ENCODE measurements at places on chromosomes 11 and 22. TPM values are rescaled to one million over a fixed set of nuclear protein-coding genes. Genes with fewer than 3 reads are reported as not detected.

- H3K4me3 ChIP-seq, result peak within 1 kb of the TSS; percentile 74
- H3K36me3 ChIP-seq, result no peaks in the 10 kb centered on the region
- DNase-seq, result peak; percentile 64
- H3K27me3 ChIP-seq, result no peaks in the 10 kb centered on the region
- H3K27ac ChIP-seq, result no peak within 1 kb of the TSS
- H3K4me1 ChIP-seq, result no peaks in the 10 kb centered on the region
Measured at GRCh38 chr11:118530683-118531596, at the start of gene TMEM25. Gene TMEM25 (plus strand): TSS chr11:118531192. CDS start chr11:118531802, 610 bp downstream.

The ZNF195 gene
- polyA plus RNA-seq, result 11.2 TPM

DNA sequence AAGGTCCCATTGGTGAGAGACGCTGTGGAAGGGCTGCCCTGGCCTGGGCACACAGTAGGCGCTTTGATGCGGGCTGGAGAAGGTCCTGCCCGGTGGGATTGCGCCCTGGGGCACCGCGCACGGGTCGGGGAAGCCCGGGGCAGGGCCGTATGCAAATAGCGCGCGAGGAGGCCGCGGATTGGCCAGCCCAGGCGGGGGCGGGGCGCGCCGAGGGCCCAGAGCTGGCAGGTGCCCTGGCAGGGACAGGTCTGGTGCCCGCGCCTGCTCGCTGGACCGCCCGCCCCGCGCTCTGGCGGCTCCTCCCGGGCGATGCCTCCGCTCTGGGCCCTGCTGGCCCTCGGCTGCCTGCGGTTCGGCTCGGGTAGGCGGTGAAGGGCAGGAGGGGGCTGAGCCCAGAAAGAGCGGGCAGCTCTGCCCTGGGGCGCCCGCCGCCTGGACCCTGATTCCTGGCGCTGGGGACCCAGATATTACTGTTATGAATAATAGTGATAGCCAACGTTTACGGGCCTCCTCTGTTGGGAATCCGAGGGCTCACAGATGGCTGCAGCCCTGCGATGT lies at the start of gene UPK3A:
TSS of gene UPK3A (plus strand) at position 245 of the 558 bp plus-strand sequence. CDS start at position 310, 65 bp downstream.
- DNase-seq, result peak; percentile 28
- H3K4me1 ChIP-seq, result peaks cover 5% of the 10 kb centered on the region
- H3K4me3 ChIP-seq, result no peak within 1 kb of the TSS
- no peak within 1 kb of the TSS for H3K27ac ChIP-seq

DNA sequence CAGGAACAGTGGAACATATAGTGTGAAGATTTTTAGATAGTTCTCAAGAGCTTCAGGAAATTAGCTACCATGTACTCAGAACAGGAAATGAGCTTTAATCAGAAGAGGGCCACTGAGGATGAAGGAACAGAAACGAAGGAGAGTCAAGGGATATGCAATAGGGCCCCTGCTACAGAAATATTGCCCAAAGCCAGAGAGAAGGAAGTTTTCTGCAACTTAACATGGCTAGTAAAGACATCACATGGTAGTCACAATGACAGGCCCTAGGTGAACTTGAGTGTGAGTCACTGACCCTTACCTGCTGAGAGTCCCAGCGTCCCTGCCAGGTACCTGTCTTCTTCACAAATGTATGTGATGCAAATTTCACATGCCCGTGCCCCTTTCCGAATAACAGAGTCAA lies 25.2 kb upstream of the CARD16 start:
- no peak overlapping the region for H3K4me3 ChIP-seq
- no peaks in the 10 kb centered on the region for H3K27me3 ChIP-seq
- H3K36me3 ChIP-seq, result no peaks in the 10 kb centered on the region
- no peaks in the 10 kb centered on the region for H3K4me1 ChIP-seq
- H3K27ac ChIP-seq, result no peak overlapping the region

- no peak overlapping the region for H3K4me3 ChIP-seq
- no peaks in the 10 kb centered on the region for H3K36me3 ChIP-seq
- no peaks in the 10 kb centered on the region for H3K4me1 ChIP-seq
- no peak overlapping the region for H3K27ac ChIP-seq
- H3K27me3 ChIP-seq, result no peaks in the 10 kb centered on the region
Measured at GRCh38 chr11:866481-866880, 23.8 kb downstream of the TSPAN4 start.

DNA sequence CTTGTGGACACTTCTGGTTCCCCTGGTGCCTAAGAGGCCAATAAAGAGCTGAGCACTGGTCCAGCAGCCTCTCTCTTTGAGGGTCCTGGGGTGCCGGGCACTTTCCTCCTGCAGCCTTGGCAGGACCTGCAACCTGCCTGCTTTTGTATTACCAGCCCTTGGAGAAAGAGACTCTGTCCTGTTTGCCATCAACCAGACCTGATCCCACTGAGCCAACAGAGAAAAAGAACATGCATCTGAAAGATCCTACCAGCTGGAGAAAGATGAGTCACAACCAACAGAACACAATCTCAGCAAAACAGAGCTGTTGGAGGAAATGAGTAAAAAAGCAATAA lies 321.0 kb downstream of the DDX10 start:
- H3K4me1 ChIP-seq, result peaks cover 33% of the 10 kb centered on the region
- H3K4me3 ChIP-seq, result no peak overlapping the region
- no peaks in the 10 kb centered on the region for H3K36me3 ChIP-seq

DNA sequence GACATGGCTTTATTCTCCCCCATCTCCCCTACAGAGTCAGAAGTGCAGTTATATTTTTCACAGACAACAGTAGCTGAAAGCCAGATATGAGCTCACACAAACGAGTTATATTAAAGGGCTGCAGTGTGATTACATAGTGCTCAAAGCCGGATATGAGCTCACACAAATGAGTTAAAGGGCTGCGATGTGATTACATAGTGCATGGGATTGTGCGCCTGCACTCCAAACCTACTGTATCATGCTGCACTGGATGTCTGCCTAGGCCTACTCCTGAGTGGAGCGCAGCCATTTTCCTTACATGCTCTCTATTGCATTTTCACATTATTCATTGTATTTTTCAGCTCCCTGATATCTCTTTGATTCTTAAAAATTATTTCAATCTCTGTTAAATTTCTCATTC lies 414.6 kb upstream of the LARGE1 start:
- no peaks in the 10 kb centered on the region for H3K27me3 ChIP-seq
- DNase-seq, result no peak
- H3K36me3 ChIP-seq, result no peaks in the 10 kb centered on the region
- H3K4me1 ChIP-seq, result no peaks in the 10 kb centered on the region
- no peak overlapping the region for H3K4me3 ChIP-seq
- H3K27ac ChIP-seq, result no peak overlapping the region

GRCh38 chr11:31805037-31805628 lies 6.0 kb downstream of the PAX6 start:
- no peaks in the 10 kb centered on the region for H3K36me3 ChIP-seq
- H3K4me1 ChIP-seq, result no peaks in the 10 kb centered on the region
- no peak for DNase-seq
- peaks cover 97% of the 10 kb centered on the region for H3K27me3 ChIP-seq
- H3K27ac ChIP-seq, result no peak overlapping the region

DNA sequence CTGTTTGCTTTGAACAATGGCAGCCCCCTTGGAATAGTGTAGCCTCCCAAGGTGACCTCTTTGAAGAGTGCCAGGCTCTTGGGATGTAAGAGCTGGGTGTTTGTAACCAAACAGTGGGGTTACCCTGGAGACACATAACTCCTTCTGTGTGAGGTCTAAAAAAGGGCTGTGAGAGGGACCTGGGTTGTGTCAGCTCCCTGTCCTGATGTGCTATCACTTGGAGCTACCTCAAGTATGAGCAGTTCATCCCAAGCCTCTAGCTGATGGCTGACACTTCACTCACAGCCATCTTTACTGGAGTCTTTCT lies 40.2 kb downstream of the TSPAN18 start:
- H3K27ac ChIP-seq, result peak overlapping the region; percentile 53
- no peak overlapping the region for H3K4me3 ChIP-seq
- peaks cover 26% of the 10 kb centered on the region for H3K4me1 ChIP-seq

DNA sequence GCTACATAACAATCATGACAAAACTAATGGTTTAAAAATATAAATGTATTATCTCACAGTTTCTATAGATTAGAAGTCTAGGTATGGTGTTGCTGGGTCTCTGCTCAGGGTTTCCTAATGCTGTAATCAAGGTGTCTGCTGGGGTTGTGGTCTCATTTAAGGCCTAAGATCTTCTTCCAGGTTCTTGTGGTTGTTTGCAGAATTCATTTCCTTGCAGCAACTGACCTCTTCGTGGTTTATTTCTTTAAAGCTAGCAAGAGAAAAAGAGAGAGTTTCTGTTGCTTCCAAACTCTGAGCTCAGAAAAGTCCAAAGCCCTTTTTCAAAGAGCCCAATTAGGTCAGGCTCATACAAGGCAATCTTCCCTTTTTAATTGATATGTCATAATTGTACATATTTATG lies 452.7 kb upstream of the CCDC179 start:
- H3K4me1 ChIP-seq, result peaks cover 21% of the 10 kb centered on the region
- H3K36me3 ChIP-seq, result no peaks in the 10 kb centered on the region
- no peak overlapping the region for H3K4me3 ChIP-seq
- DNase-seq, result no peak

DNA sequence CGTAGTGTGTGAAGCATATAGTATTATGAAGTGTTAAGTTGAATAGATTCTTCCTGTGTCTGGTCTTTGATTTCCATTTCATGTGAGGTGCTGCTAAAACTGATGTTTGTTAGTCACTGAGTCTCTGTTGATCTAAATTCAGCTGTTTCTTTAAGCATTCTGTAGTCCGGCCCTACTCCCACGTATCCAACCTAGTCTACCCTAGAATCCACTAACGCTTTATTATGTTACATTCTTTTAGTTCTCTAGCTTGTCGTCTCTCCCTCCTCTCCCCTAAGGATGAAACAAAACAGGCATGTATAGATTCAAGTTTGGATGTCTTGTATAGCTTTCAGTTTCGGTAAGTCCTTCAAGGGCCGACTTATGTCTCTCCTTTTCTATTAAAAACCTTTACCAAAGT lies 4.1 kb downstream of the WEE1 start:
- peaks cover 65% of the 10 kb centered on the region for H3K36me3 ChIP-seq
- peak overlapping the region; percentile 93 for H3K27ac ChIP-seq
- peaks cover 27% of the 10 kb centered on the region for H3K4me1 ChIP-seq
- DNase-seq, result no peak

DNA sequence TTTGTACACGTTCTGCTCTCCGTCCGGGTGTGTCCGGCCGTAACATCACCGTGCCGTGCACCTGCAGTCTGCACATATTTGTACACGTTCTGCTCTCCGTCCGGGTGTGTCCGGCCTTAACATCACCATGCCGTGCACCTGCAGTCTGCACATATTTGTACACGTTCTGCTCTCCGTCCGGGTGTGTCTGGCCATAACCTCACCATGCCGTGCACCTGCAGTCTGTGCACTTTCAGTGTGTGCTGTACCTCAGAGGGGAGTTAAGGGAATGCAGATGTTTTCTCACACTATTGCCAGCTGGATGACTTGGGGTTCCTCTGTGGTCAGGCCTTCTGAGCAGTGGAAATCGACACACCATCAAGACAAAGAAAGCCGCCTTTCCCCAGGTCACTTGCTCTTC lies 4.2 kb downstream of the TTLL8 start:
- no peak overlapping the region for H3K27ac ChIP-seq
- no peaks in the 10 kb centered on the region for H3K4me1 ChIP-seq
- H3K27me3 ChIP-seq, result peaks cover 11% of the 10 kb centered on the region
- H3K4me3 ChIP-seq, result no peak overlapping the region
- DNase-seq, result no peak

DNA sequence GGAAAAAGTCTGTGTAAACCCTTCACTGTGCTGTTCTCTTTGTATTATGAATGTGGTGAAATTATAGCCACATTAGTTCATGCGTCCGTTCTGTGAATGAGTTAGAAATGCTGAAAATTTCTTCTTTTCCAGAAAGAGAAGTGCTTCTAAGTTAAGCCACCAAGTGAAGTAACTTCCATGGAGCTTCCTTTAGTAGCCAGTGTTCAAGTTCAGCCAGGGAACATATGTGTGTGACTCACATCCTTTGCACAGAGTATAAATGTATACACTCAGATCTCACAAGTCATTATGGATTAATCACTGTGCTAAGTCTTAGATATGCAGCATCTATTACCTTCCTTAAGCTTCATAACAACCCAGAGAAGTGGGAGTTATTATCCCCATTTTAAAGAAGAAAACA lies 3.1 kb upstream of the MMP8 start:
- H3K36me3 ChIP-seq, result no peaks in the 10 kb centered on the region
- DNase-seq, result peak; percentile 54
- no peak overlapping the region for H3K27ac ChIP-seq
- H3K27me3 ChIP-seq, result no peaks in the 10 kb centered on the region
- no peak overlapping the region for H3K4me3 ChIP-seq
- peaks cover 27% of the 10 kb centered on the region for H3K4me1 ChIP-seq

The UPB1 gene
- not detected for polyA plus RNA-seq

DNA sequence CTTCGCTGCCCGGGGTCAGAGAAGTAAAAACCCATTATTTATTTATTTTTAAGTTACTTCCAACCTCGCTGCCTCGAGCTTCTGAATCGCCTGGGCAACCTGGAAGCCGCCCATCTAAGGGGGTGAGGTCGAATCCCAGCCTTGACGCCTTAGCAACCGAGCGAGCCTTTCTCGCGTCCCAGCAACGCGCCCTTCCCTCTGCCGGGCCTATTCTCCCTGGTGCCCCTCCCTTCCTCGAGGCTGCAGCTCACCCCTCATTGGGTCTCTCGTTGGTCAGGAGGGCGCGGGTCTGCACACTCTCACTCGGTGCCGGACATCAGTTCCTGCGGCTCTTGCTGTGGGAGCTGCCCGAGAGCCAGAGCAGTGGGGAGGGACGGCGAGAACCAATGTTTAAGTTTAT lies at the start of gene CCDC81:
TSS of gene CCDC81 (plus strand) at position 302 of the 400 bp plus-strand sequence. CDS start 277 bp downstream, outside the sequence.
- H3K27ac ChIP-seq, result no peak within 1 kb of the TSS
- DNase-seq, result peak; percentile 33
- 0 out of 2 replicates have a peak, but pooled peaks cover 7% of the 10 kb centered on the region for H3K4me1 ChIP-seq

The SCUBE1 gene
- polyA plus RNA-seq, result not detected

- H3K27me3 ChIP-seq, result no peaks in the 10 kb centered on the region
- H3K4me3 ChIP-seq, result peak overlapping the region; percentile 92
- DNase-seq, result no peak
- peaks cover 32% of the 10 kb centered on the region for H3K36me3 ChIP-seq
- H3K4me1 ChIP-seq, result peaks cover 18% of the 10 kb centered on the region
Measured at GRCh38 chr11:65526744-65527143, 1.9 kb downstream of the SCYL1 start.

GRCh38 chr11:14318581-14318981 lies 40.4 kb downstream of the RRAS2 start:
- H3K27me3 ChIP-seq, result no peaks in the 10 kb centered on the region
- peaks cover 34% of the 10 kb centered on the region for H3K4me1 ChIP-seq
- no peak overlapping the region for H3K4me3 ChIP-seq
- peak overlapping the region; percentile 11 for H3K27ac ChIP-seq
- no peaks in the 10 kb centered on the region for H3K36me3 ChIP-seq

DNA sequence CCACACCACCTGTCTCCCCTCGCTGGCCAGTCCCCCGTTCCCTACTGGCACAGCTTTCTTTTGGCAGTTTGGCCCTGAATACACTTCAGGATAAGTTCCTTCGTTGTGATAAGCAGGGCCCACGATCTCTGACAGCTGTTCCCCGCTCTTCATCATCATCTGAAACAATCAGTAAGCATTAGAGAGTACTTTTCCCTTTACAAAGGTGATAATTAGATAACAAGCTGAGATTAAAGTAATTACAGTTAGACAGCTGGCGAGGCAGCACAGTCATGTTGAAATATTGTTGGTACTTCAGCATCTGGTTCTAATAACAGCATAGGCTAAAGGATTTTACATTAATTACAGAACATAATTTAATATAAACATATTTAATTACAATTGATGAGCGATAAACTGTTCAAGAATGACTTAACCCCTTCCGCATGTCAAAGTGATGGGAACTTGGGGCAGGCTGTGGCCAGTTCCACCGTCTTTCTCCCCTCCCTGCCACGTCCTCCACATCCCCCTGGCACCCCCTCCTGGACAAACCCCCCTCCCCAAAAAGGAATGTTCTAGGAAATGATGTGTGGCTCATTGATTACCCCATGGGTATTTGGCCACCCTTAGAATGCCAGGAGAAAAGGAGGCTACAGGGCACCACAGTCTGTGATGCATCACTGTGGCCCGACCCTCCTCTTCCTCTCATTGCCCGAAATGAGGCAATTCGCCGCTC lies 134.9 kb downstream of the RCN1 start:
- no peaks in the 10 kb centered on the region for H3K36me3 ChIP-seq
- no peak overlapping the region for H3K27ac ChIP-seq
- no peak overlapping the region for H3K4me3 ChIP-seq
- H3K27me3 ChIP-seq, result 0 out of 2 replicates have a peak, but pooled peaks cover 3% of the 10 kb centered on the region

All from GM23248 (cell line).